A549 treated with CORT108297 at 1 μM for 4 hours (cell line): ENCODE measurements at places on chromosomes 3 and 15. TPM values are rescaled to one million over a fixed set of nuclear protein-coding genes. Genes with fewer than 3 reads are reported as not detected.

The ZIC1 gene
- 0.06 to 0.20 TPM in 2 of 5 replicates, not detected in the others for total RNA-seq

The C3orf20 gene
- 0.02 to 0.05 TPM in 2 of 5 replicates, not detected in the others for total RNA-seq

The SEMA3F gene
- total RNA-seq, result 7.0 to 12.2 TPM (median 10.6 TPM) in 5 replicates

The THBS1 gene
- total RNA-seq, result 23.9 to 42.6 TPM (median 33.0 TPM) in 5 replicates

The FAM3D gene
- total RNA-seq, result not detected in 5 replicates

The FBXO40 gene
- not detected in 5 replicates for total RNA-seq

The LRRK1 gene
- total RNA-seq, result 17.8 to 23.8 TPM (median 23.0 TPM) in 5 replicates

The CHST13 gene
- total RNA-seq, result 0.50 to 1.4 TPM (median 1.1 TPM) in 5 replicates

The MYLK gene
- 13.5 to 21.9 TPM (median 16.0 TPM) in 5 replicates for total RNA-seq

The YEATS2 gene
- 10.0 to 13.8 TPM (median 12.3 TPM) in 5 replicates for total RNA-seq

The ALDH1L1 gene
- total RNA-seq, result 0.14 to 0.36 TPM (median 0.17 TPM) in 5 replicates

The RAB27A gene
- 8.3 to 12.2 TPM (median 12.0 TPM) in 5 replicates for total RNA-seq

The TRPM1 gene
- not detected in 5 replicates for total RNA-seq

The TGM4 gene
- 0.03 to 0.10 TPM (median 0.04 TPM) in 5 replicates for total RNA-seq

The DISP2 gene
- 1.1 to 1.9 TPM (median 1.7 TPM) in 5 replicates for total RNA-seq

The GOLGA8G gene
- not detected in 5 replicates for total RNA-seq

The STAC gene
- total RNA-seq, result 2.1 to 2.7 TPM (median 2.4 TPM) in 5 replicates

The PTPRG gene
- total RNA-seq, result 1.6 to 2.8 TPM (median 2.6 TPM) in 5 replicates

The CCK gene
- 1.2 to 1.9 TPM (median 1.3 TPM) in 5 replicates for total RNA-seq

The SPESP1 gene
- total RNA-seq, result not detected in 5 replicates

The SLC24A5 gene
- not detected in 5 replicates for total RNA-seq

The VPS13C gene
- total RNA-seq, result 9.5 to 14.6 TPM (median 10.5 TPM) in 5 replicates

The KNG1 gene
- total RNA-seq, result 0.07 TPM in 1 of 5 replicates, not detected in the others

The CPNE4 gene
- 4.0 to 7.1 TPM (median 5.9 TPM) in 5 replicates for total RNA-seq

The ALPK3 gene
- 0.05 to 0.28 TPM (median 0.18 TPM) in 5 replicates for total RNA-seq

The DGKG gene
- 7.7 to 12.5 TPM (median 8.6 TPM) in 5 replicates for total RNA-seq

The COL8A1 gene
- not detected in 5 replicates for total RNA-seq

The COL7A1 gene
- 143 to 232 TPM (median 208 TPM) in 5 replicates for total RNA-seq

The OR5K2 gene
- not detected in 5 replicates for total RNA-seq

The XRN1 gene
- 3.4 to 5.0 TPM (median 4.1 TPM) in 5 replicates for total RNA-seq

The SLC22A13 gene
- total RNA-seq, result 0.05 to 0.13 TPM (median 0.08 TPM) in 5 replicates

The CYP1A2 gene
- not detected in 5 replicates for total RNA-seq

The SERPINI2 gene
- not detected in 5 replicates for total RNA-seq

The CLDN18 gene
- not detected in 5 replicates for total RNA-seq

The SRGAP3 gene
- total RNA-seq, result 0.47 to 1.2 TPM (median 0.61 TPM) in 5 replicates

The C3orf33 gene
- 6.2 to 7.7 TPM (median 6.7 TPM) in 5 replicates for total RNA-seq

The COLQ gene
- 0.13 to 0.68 TPM (median 0.44 TPM) in 5 replicates for total RNA-seq

The CKMT1A gene
- total RNA-seq, result 2.5 to 4.1 TPM (median 2.7 TPM) in 5 replicates

The DNAJC13 gene
- 10.2 to 14.3 TPM (median 13.2 TPM) in 5 replicates for total RNA-seq

The TP53BP1 gene
- 16.0 to 21.6 TPM (median 20.2 TPM) in 5 replicates for total RNA-seq

The OXTR gene
- total RNA-seq, result 9.1 to 11.4 TPM (median 10.4 TPM) in 5 replicates

The USP3 gene
- 41.8 to 50.4 TPM (median 44.8 TPM) in 5 replicates for total RNA-seq

The ARGFX gene
- total RNA-seq, result not detected in 5 replicates
